RPMI7951 (cell line): ENCODE measurements at places on chromosomes 6 and 20. TPM values are rescaled to one million over a fixed set of nuclear protein-coding genes. Genes with fewer than 3 reads are reported as not detected.

- no peak for DNase-seq
Measured at GRCh38 chr20:45340951-45341350, 7.3 kb downstream of the SDC4 start.

DNA sequence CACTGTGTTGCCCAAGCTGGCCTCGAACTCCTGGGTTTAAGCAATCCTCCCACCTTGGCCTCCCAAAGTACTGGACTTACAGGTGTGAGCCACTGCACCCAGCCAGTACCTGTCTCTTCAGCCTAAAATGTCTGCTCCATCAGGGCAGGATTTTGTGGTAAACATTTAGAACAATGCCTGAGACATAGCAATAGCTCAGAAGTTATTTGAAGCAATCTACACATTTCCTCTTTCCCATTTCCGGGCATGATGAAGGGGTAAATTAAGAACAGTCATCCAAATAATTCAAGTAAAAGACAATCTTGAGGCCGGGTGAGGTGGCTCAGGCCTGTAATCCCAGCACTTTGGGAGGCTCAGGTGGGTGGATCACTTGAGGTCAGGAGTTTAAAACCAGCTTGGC lies 69.0 kb upstream of the ZNF217 start:
- no peak for DNase-seq

DNA sequence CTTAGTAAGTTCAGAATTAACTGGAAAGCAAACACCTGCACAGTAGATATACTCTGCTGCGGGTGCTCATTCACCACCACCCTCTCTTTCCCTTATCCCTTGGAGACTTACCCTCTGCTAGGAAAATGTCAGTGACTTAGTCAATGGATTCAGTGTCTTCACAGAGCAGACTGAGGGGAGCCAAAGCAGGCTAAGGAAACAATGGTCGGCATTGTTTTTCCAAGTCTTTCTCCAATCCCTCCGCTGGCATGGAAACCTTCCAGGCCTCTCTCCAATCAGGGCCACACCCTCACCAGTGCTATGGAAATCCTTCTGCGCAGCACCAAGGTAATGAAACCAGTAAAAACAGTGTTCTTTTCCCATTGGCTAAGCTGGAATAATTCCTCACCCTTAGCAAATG lies 531.2 kb downstream of the TFAP2B start:
- DNase-seq = peak; percentile 41

- DNase-seq = no peak
Measured at GRCh38 chr6:167745670-167746389, 80.9 kb upstream of the AFDN start.

DNA sequence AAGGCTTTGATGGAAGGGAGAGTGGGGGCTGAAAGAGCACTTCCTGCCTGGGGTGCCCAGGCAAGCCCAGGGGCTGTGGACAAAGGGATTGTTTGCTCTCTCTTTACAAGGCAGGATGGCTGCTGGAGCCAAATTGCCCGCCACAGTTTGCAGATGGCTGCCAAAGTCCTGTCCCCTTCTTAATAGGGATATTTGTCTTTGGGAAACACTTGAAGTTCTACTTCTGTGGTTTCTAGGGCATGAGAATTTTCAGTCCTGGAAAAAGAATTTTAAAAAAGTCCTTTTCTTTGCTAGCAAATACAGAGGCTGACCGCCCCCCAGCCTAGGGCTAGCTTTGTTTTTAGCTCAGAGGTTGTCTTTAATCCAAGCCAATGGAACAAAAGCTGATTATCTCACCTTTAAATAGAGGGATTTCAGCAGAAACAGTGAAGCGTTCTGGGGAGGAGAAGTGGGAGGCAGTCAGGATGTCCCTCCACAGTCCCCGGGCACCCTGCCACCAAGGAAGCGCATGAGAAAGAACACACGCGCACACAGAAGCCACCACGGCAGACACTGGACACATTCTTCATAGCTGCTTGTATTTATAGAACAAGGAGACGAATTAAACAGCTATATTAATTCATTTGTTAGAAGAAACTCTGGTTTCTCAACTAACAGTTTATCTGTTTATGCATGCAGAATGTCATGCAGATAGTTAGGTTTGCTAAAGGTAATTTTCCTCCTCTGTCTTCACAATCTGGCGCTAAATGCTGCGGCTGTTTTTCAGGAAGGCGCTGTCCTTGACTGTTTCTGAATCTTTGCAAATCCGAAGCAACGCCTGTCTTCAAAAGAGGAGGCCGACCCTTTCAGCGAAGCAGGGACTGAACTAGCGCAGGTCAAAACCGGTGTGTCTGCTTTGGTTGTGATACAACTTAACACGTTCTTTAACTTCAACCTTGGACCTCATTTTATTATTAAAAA lies 736.9 kb downstream of the QKI start:
- DNase-seq = peak; percentile 77

GRCh38 chr6:65449926-65450325 lies 257.1 kb downstream of the EYS start:
- no peak for DNase-seq

DNA sequence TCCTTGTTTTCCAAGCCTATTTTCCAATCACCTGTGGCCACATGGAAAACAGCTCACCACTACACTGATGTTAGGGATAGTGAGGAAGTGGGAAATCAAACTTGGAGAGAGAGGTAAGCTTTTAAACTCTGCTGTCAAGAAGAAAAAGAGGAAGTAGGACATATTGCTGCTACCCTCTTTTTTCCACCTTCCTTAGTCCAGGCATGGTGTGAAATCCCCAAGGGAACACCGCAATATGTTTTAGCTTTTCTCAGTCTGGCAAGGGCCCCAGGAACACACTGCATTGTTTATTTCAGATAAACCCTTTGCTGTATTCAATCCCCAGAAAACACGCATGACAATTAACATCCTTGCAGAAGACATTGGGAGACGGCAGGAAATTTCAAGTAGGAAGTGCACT lies 61.3 kb downstream of the HS3ST5 start:
- no peak for DNase-seq

- peak; percentile 75 for DNase-seq
Measured at GRCh38 chr6:31113861-31114540, 599 bp upstream of the PSORS1C1 start.

DNA sequence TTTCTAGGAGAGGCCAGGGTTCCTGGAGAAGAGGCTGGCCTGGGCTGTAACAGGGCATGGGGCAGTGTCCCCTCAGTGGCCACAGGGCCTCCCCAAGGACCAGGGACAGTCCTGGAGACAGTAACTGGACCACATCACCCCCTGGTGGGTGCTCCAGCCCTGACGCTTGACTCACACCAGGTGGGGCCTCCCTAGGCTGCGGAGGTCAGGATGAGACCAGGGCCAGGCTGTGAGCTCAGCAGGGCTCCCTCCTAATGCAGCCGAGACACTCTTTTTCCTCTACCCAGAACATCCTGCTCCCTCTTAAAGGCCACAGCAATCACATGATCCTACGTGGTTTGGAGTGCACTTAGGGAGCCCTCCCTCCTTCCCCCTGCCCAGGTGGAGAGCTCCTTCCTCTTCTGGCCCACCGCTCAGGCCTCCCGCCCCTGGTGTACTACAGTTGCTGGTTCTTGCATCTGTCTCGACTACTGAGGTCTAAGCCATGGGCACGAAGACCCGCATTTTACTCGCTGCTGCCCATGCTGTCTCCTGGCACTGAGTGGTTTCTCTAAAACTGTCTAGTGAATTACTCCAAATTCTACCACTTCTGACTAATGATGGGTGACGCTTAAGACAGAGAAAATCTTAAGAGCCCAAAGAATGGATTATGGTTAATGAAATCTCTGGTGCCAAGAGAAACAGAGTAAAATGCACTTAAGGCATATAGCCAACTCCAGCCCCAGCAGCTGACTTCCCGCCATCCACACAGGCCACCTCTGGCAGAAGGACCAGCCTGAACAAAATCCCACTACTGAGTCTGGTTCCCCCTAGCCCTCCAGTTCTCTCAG lies 166.1 kb upstream of the CST7 start:
- DNase-seq = no peak

GRCh38 chr20:56760610-56761009 lies 131.5 kb downstream of the TFAP2C start:
- DNase-seq = no peak

- DNase-seq = peak; percentile 80
Measured at GRCh38 chr20:5835321-5835821, 85.2 kb downstream of the SHLD1 start.

DNA sequence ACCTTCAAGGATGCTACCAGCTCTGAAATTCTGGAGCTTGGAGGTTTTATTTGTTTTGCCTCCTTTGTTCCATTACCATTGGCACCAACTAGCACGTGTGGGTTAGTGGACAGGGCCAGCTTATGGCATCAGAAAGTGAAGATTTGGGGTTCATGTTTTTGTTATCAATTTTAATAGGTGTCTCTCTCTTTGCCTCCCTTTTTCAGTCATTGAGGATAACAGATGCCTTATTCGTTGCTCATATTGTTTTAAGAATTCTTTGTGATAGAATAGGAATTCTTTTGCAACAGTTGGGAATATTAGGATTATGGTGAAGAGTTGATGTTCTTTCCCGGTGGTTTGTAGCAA lies 22.9 kb downstream of the TMC2 start:
- no peak for DNase-seq

GRCh38 chr20:20894753-20895152 lies 182.3 kb upstream of the RALGAPA2 start:
- peak; percentile 49 for DNase-seq

DNA sequence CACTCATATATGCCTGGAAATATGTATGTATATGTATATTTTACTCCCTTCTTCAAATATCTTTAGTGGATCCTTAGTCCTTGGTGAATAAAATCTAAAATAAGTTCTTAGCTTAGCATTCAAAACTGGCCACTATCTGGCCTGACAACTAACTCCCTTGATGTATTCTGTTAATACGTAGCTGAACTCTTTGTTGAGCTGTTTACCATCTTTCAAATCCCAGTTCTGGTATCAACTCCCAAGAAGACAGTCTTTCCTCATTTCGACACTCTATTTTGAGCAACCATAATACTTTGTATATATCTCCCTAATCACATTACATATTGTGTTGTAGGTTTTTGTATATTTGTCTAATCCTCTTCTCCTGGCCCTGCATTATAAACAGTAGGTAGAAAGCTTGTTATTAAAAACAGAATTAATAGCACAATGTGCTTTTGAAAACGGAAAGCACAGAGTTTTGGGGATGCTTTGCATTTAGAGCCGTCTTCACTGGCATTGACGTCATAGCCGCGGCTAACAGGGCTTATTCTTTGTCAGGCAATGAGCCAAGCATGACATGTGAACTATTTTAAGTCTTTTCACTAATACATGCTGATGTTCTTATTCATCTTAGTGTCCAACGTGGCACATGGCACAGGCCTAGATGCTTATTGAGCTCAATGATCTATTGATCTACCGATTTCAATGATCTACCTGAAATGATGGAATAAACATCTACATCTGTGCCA lies 47.2 kb upstream of the CCN2 start:
- peak; percentile 49 for DNase-seq

DNA sequence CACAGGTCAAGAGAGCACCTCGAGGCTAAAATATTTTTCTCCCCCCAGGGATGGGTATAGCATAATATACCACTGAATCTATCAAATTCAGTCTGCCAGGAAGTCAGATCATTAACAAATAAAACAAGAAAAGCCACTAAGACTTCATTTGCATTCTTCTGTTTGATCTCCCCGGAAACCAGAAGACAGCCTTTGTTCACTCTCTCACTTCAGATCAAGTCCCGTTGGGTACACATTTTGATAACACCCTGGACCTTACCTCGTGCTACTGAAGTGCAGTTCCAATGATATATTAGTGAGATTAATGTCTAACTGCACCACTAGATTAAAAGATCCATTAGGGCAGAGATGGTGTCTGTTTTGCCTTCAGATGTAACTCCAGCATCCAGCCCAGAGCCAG lies 157.7 kb upstream of the B3GAT2 start:
- no peak for DNase-seq

GRCh38 chr20:46807998-46808397 lies 86.6 kb upstream of the EYA2 start:
- no peak for DNase-seq

DNA sequence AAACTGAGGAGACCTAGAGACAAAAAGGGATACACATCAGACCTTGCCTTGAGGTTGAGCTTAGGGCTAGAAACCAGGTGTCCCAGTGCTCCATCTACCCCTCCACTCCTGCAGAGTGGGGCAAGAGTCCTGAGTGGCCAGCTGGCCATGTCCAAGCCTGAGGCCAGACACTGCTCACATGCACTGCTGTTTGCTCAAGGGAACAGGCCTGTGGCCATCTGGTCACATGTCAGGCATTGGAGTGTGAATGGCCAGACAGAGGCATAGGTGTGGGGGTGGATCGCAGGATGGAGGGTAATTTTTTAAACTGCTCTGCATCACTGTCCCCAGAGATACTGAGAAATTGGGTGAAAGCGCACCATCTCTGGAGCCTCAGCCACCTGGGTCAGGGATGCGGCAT lies 30.5 kb downstream of the MAFB start:
- DNase-seq = no peak

Gene SYNGAP1
- total RNA-seq = 1.4 and 2.4 TPM in 2 replicates

Gene GNRH2
- total RNA-seq = not detected in 2 replicates

Gene CD109
- 67.4 and 75.9 TPM in 2 replicates for total RNA-seq

Gene AKAP12
- total RNA-seq = 37.3 and 38.9 TPM in 2 replicates
